Activated naive CD8-positive, alpha-beta T cell treated with anti-CD3 and anti-CD28 coated beads, Interleukin-2, amount 50 U/mL, for 24 hours (primary cell): ENCODE measurements at places on chromosomes 4 and X.

- no peak for DNase-seq
These were observed 212.0 kb upstream of the AFF2 start for GRCh38 chrX:148288451-148288850.

DNA sequence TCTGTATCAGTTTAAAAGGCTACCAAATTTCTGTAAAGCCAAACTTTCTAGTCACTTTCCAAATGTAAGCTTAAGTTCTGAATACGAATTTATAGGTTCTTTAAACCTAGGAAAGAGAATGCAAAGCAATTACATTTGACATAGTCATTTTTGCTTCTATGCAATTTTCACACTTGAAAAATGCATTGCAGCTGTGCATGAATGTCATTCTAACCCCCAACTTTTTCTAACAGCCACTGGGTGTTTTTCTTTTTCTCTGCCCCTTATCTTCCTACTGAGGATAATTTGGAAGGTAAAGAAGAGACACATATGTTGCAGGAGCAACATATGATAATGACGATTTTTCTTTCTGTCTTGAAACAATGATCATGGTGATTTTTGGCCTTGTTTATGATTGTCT lies 537.5 kb downstream of the SPRY1 start:
- no peak for DNase-seq

- DNase-seq, result no peak
These were observed 32.1 kb downstream of the SYTL5 start for GRCh38 chrX:38038501-38038900.

- no peak for DNase-seq
These were observed 25.2 kb downstream of the NOP14 start for GRCh38 chr4:2937986-2938385.

- DNase-seq, result no peak
These were observed 40.0 kb downstream of the CRLF2 start for GRCh38 chrX:1172496-1172895.

DNA sequence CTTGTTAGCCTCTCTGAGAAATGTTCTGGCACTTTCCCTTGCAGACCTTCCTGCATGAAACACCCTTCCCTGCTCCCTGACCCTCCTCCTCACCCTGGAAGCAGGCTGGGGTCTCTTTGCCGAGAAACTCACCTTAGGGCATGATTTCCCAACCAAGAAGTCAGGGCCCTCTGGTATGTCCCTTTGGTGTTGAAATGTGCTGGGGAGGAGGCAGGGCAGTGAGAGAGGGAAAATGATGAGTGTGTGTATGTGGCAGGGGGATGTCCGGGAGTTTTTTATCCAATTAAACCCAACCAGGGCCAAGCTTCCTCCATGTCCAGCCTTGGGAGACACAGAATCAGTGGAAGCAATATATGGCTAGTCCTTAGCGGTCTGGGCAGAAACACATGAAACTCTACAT lies 5.1 kb downstream of the ELF4 start:
- no peak for DNase-seq

GRCh38 chrX:106178826-106179225 lies 10.7 kb downstream of the PWWP3B start:
- no peak for DNase-seq

DNA sequence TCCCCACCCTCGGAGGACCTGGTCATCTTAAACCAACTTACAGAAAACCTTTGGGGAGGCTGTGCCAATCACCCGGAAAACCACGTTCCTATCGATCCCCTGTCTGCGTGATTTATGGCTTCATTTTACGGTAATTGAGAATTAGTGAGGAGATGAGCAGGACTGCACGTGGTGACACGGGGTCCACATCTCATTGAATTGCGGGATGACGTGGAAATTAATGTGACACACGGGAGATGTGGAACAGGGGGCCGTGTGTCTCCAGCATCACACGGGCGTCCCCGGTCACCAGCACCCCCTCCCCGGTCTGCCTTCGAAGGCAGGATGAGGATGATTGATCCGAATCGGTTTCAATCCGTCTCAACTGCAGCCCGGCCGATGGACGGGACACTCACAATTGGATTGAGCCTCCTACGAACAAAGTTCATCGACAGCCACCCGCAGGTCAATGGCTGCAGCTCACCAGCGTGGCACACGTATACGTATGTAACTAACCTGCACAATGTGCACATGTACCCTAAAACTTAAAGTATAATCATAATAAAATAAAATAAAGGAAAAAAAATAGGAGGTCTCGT lies 160.3 kb downstream of the SHOX start:
- DNase-seq, result no peak

- DNase-seq, result peak; percentile 29
These were observed 47.7 kb downstream of the EVC start for GRCh38 chr4:5758741-5759140.

DNA sequence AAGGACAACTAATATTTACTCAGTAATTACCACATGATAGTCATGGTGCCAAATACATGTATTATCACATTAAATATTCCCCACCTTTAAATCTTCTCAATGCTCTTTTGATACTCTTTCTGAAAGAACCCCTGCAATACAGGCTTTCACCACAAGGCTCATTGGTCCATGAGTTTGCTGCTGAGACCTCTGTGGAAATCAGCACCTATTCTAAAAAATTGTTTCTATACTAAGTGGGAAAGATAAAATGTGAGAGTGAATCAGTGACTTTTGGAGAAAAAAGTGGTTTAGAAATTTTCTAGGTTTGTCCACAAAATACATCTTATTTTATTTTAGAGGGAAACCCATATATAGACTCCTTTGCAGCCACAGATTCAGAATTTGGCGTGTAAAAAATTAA lies 257.3 kb downstream of the ZIC3 start:
- no peak for DNase-seq

GRCh38 chrX:73851014-73852009 lies 288.3 kb downstream of the CHIC1 start:
- no peak for DNase-seq

DNA sequence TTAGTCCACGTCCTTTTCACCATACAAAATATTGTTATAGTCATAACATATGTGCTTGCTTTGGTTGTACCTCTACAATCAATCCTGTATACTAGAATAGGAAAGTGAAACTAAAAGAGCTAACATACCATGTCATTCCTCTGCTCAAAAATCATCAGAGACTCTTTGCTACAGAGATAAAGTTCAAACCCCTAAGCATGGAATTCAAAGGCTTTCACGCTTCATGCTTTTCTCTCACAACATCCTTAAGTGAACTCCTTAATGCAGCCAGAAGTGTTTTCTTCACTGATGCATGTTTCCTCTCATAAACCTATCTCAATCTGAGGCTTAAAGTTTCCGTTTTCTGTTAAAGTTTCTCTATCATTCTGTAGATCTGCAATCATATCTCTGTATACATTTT lies 744.6 kb upstream of the IGFBP7 start:
- DNase-seq, result no peak

DNA sequence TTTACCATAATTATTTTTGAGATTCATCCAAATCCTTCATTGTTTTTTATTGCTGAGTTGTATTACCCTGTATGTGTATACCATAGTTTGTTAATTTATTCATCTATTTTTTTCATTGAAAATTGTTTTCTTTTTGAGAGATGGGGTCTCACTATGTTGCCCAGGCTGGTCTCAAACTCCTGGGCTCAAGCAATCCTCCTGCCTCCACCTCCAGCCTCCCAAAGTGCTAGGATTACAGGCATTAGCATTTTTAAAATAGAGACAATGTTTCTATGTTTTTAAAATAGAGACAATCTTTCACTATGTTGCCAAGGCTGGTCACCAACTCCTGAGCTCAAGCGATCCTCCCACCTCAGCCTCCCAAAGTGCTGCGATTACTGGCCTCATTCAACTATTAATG lies 1.6 kb upstream of the MAGIX start:
- no peak for DNase-seq

- no peak for DNase-seq
These were observed 2.9 kb downstream of the ASMTL start for GRCh38 chrX:1449823-1450149.

- no peak for DNase-seq
These were observed 219.4 kb upstream of the ZC4H2 start for GRCh38 chrX:65195621-65196020.

GRCh38 chr4:100695039-100695654 lies 177.3 kb upstream of the EMCN start:
- DNase-seq, result no peak

DNA sequence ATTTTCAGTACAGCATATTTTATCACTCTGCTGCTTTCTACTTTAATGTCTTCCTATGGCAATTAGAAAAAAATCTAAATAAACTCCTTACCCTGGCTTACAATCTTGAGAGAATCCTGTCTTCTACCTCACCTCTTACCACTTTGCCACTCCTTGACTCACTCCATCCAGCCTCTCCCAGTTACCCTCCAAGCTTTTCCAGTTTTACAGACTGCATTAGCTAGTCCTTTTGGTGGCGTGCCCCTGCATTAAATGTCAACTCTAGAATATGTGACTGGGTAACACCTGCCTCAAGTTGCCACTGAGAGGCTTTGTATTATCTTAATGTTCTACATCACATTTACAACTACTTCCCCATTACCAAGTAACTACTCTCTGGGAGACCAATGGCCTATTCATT lies 7.5 kb upstream of the CDKL2 start:
- no peak for DNase-seq

DNA sequence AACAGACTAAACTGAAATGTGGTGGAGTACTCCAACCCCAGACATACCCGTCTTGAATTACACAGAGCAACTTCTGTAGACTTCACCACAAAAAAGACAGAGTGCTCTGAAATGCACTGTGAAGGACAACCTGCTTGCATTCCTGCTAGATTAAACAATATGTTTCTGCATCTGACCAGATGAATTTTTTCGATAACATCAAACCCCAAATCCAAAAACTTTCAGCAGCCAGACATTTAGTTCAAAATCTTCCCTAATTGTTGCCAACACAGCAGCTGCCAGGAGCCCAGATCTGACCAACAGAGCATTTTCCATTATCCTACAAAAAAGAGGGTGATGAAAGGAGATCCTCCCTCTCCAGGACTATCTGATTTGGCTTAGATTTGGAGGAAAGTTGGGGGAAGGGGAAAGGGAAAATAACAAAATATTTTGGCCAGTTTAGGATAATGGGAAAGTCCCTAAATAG lies 356.5 kb downstream of the PDGFC start:
- no peak for DNase-seq

- DNase-seq, result no peak
These were observed 63.8 kb downstream of the SEPSECS start for GRCh38 chr4:25096251-25096980.

DNA sequence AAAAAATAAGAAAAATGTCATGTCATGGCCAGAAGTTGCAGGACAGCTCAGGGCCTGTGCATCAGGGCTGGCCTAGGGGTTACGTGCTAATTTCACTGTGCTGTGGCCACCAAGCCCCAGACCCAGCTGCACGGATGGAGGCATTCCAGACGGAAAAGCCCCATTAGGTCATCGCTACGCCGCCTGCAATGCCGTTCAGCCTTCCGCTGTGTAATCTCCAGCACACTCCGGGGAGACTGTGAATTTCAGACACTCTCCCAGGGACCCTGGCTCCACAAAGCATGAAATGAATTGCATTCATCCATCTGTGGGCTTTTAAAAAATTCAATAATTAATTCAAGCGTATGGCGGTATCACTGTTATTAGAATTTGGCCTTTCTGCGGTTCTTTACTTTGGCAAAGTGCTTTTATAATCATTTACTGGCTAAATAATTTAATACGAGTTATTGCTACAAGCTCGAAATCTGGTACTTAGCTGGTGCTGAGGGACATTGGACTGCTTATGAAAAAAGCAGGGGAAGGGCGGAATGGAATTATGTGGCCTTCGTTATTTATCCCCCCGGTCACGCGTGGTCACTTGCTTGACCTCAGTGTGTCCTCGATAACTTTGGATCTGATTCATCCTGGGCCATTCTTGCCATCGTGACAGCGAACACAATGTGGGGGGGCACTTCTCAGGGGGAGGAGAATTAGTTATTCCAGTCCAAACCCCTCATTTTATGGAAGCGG lies 9.0 kb upstream of the NSG1 start:
- no peak for DNase-seq

DNA sequence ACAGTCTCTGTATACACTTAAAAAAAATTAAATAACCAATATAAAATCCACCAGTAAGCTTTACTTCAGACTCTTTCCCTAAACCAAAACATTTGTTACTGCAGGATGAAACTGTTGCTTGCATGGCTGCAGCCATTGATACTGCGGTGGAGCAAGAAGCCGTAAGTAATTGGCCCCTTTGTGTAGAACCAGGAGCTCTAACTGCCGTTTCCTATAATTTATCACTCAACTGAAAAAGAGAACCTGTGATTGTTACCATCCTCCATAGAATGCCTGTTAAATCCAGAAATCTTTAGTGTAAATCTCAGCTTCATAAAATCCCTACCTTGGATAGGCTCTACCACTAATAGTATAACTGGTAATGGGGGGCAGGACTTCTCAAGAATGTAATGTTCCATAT lies 62.6 kb downstream of the KIF4A start:
- DNase-seq, result no peak

- DNase-seq, result no peak
These were observed 1475.5 kb downstream of the PCDH18 start for GRCh38 chr4:136056748-136057147.

DNA sequence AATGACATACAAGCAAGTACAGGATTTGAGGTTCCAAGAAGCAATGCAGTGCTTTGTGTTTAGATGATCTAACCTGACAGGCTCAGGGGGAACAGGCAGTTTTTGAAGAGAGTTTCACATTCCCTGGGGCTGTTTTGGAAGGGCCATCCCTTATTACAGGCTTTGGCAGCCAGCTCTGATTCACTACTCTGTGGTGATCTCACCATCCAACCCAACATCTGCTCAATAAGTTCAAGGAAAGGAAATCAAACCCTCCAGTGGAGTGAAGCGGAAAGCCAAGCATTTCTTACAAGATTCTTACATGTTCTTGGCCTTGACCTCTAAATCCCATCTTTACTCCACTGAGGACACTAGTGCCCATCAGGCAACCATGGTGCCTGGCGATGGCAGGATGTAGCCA lies 7.5 kb downstream of the IDS start:
- DNase-seq, result no peak

GRCh38 chr4:762211-763190 lies 56.9 kb downstream of the PCGF3 start:
- DNase-seq, result no peak

DNA sequence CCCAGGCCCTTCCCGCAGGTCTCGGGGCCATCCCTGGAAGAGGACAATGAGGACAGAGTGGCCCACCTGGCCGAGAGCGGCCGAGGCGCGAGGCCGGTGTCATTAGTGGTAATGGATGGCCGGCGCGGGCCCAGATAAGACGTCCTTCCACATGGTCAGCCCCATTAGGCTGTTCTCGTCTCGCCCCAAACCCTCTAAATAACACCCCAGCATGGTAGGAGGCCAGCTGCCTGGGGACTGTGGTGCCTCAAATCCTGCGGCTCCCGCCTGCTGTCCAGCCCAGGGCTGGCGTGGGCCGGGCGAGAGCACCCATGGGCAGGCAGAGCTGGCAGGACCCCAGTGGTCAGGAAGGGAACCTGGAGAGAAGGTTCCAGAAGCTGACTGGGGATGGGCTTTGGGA lies 121.7 kb downstream of the FAM53A start:
- no peak for DNase-seq
